ENCODE measurements at places on chromosomes 16 and 17. TPM values are rescaled to one million over a fixed set of nuclear protein-coding genes. Genes with fewer than 3 reads are reported as not detected.
A peak's percentile ranks its signal among the peaks of the same experiment; 100 is the strongest.

Gene KRTAP4-5
- not detected for total RNA-seq

Gene AURKB
- total RNA-seq: 1.1 TPM

Gene AOC3
- 1.2 TPM for total RNA-seq

Gene SNX20
- total RNA-seq: 47.7 TPM

Gene MYH11
- 0.15 TPM for total RNA-seq

Gene CALB2
- total RNA-seq: not detected

Gene ST6GALNAC2
- 2.7 TPM for total RNA-seq

Gene TNP2
- not detected for total RNA-seq

Gene TMEM238L
- not detected for total RNA-seq

Gene MYLK3
- 0.10 TPM for total RNA-seq

DNA sequence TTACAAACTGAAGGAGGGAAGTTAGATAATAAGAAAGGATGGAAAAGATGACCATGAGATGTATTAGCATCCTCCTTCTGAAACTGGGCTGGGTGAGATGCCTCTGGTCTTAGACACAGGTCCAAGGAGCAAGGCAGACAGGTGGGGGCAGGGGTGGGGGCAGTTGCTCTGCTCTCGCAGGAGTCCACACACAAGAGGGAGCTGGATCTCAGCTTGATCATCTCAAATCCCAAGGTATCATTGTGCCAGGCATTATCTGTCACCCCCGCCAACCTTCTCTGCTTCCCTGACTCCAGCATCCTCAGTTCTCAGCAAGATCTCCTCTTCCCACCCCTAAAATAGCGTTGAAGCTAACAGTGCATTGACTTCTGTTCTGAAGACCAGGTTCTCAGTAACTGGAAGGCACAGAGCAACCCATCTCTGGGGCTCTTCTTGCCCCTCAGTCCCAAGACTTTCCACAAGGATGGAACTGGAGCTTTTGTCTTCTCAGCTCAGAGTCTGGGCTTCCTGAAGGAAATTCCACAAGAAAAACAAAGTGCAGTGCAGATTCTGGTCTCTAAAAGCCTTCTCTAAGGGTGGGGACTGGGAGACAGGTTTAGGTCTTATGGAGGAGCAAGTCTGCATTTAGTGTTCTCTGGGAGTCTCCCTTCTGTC lies 1.6 kb downstream of the FLOT2 start:
- H3K27me3 ChIP-seq: no peaks in the 10 kb centered on the region
- peaks cover 11% of the 10 kb centered on the region for H3K36me3 ChIP-seq
- H3K27ac ChIP-seq: peak overlapping the region; percentile 97

- H3K36me3 ChIP-seq: no peaks in the 10 kb centered on the region
- H3K4me1 ChIP-seq: no peaks in the 10 kb centered on the region
- H3K27me3 ChIP-seq: no peaks in the 10 kb centered on the region
- no peak for DNase-seq
- H3K4me3 ChIP-seq: no peak overlapping the region
Observed at GRCh38 chr16:26747760-26748159, 319.0 kb upstream of the C16orf82 start.

- H3K27ac ChIP-seq: peak overlapping the region; percentile 100
- H3K27me3 ChIP-seq: no peaks in the 10 kb centered on the region
- peaks cover 55% of the 10 kb centered on the region for H3K4me1 ChIP-seq
- peak; percentile 85 for DNase-seq
Observed at GRCh38 chr17:75783069-75783783, 1.4 kb upstream of the UNK start.

DNA sequence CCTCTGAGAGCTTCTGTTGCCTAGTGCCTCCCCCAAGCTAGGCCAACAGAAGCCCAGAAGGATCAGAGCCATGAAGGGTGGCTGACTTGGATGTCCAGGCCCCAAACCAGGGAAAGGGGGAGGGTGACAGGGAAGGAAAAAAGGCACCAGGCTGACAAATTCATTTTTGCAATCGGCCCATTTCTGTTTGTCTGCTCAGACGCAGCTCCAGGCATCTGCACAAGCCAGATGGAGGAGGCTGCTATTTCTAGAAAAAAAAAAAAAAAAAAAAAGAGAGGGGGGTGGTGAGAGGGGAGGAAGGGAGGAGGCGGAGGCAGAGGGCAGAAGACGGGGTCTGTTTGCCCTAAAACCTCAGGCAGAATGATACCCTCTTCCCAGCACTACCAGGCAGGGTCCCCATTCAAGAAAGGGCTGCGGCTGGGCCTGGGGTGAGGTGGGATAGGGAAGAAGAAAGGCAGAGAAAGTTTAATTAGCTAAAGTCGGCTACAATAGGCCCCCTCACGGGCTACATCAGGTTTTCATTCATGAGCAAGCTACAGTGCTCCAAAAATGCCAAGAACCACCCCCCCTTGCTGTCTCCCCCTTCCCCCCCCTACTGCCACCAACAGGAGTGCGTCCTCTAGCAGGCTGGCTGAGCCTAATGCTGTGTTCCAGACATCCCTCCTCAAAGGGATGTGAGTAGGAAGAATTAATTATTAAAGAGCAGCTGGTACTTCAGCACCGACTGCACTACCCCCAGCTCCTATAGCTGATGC lies 2.4 kb downstream of the HDAC5 start:
- no peak overlapping the region for H3K27ac ChIP-seq
- H3K27me3 ChIP-seq: no peaks in the 10 kb centered on the region
- no peak overlapping the region for H3K4me3 ChIP-seq
- DNase-seq: no peak
- H3K4me1 ChIP-seq: peaks cover 26% of the 10 kb centered on the region

GRCh38 chr17:2712300-2713043 lies 908 bp upstream of the CLUH start:
- no peak for DNase-seq
- peak overlapping the region; percentile 69 for H3K27ac ChIP-seq
- H3K4me3 ChIP-seq: peak overlapping the region; percentile 95
- peaks cover 47% of the 10 kb centered on the region for H3K4me1 ChIP-seq

DNA sequence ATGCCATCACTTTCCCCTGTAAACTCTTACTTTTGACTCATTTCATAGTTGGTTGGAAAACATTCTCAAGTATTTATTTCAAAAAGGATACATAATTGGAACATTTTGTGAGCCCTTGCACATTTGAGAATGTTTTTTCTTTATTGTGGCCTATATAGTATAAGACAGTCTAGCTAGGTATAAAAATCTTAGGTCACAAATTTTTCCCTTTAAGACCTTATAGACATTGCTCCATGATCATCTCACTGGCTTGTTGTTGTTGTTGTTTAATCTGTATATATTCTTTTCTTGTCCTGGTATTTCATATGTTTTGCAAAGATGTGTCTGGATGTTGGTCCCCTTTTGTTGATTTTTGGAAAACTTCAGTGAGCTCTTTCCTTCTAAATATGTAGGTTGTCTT lies 194.2 kb downstream of the NTN1 start:
- no peaks in the 10 kb centered on the region for H3K36me3 ChIP-seq
- H3K27me3 ChIP-seq: no peaks in the 10 kb centered on the region
- no peak overlapping the region for H3K4me3 ChIP-seq
- no peaks in the 10 kb centered on the region for H3K4me1 ChIP-seq

- peaks cover 14% of the 10 kb centered on the region for H3K4me1 ChIP-seq
- DNase-seq: peak; percentile 82
- peak within 1 kb of the TSS; percentile 40 for H3K4me3 ChIP-seq
- no peaks in the 10 kb centered on the region for H3K27me3 ChIP-seq
- peaks cover 27% of the 10 kb centered on the region for H3K36me3 ChIP-seq
Observed at GRCh38 chr17:42120770-42121769, at the start of gene KAT2A. TSS of gene KAT2A (minus strand) at chr17:42121367. CDS start at chr17:42121304, 63 bp downstream.

DNA sequence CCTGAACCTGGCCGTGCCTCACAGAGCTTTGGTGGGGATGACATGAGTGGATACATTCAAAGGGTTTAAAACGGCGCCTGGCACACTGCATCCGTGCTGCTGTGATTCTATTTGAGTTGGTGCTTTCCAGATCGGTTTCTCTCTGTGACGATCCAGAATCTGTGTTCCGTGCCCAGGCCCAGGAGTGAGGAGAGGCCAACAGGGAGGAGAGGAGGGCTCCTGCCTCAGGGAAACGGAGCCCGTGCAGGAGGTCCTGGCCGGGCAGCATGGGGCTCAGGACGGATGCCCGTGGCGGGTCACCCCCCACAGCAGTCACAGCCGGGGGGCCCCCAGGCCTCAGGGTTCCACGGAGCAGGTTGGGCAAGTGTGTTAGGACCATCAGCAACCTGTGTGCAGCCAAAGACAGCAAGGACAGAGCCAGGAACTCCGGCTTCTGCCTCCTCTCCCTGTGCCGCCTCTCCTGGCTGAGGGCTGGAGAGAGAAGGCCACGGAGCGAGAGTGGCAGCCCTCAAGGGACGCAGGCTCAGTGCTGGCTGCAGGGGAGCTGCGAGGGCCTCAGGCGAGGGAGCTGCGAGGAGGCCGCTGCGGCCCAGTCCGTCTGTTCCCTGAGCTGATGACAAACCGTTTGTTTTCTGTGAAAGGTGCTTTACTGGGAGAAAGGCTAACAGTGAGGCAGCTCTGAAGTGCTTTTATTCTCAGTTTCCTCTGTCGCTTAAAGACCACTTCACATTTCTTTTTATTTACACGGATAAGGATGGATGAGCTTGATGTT lies 99.3 kb downstream of the METRNL start:
- H3K4me1 ChIP-seq: peaks cover 15% of the 10 kb centered on the region
- DNase-seq: no peak
- H3K27me3 ChIP-seq: no peaks in the 10 kb centered on the region
- no peak overlapping the region for H3K4me3 ChIP-seq

DNA sequence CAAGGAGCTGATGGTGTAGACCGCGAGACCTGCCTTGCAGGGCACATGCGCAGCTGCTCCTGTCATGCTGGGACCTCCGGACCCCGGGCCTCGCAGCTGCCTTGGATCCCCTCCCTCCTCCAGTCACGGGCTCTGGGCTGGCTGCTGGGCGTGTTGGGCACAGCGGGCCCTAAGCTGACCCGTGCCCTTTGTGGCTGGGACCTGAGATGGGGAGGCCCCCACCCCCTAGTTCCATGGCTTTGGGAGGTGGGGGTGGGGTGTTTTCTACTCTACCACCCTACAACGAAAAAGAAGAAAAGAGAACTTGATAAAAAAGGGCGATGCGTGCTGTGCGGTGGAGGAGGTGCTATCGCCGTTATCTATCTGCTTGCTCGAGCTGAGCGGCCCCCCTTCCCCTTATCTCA lies 14.5 kb downstream of the ZFPM1 start:
- peaks cover 50% of the 10 kb centered on the region for H3K4me1 ChIP-seq
- H3K27ac ChIP-seq: no peak overlapping the region
- no peak for DNase-seq
- H3K4me3 ChIP-seq: no peak overlapping the region

DNA sequence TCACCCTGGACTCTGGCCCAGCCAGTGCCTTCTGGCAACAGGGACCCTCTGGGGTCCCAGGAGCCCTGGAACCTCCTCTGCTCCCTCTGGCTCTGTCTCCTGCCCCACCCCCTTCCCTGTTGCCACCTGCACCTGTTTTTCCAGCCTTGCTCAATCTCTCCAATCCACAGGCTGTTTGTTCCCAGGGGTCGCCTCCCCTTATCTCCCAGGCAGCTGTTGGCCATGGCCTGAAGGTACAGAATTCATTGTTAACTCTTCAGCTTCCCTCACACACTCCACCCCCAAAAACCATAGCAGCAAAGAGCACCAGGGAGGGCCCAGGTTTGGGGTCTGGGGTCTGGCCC lies 39.3 kb upstream of the TOB1 start:
- no peak for DNase-seq
- no peak overlapping the region for H3K27ac ChIP-seq
- peaks cover 13% of the 10 kb centered on the region for H3K4me1 ChIP-seq
- H3K27me3 ChIP-seq: no peaks in the 10 kb centered on the region
- H3K36me3 ChIP-seq: no peaks in the 10 kb centered on the region
- no peak overlapping the region for H3K4me3 ChIP-seq

GRCh38 chr16:67790071-67790470 lies 16.3 kb downstream of the RANBP10 start:
- H3K27ac ChIP-seq: no peak overlapping the region
- no peak overlapping the region for H3K4me3 ChIP-seq
- no peaks in the 10 kb centered on the region for H3K27me3 ChIP-seq
- H3K4me1 ChIP-seq: peaks cover 24% of the 10 kb centered on the region

DNA sequence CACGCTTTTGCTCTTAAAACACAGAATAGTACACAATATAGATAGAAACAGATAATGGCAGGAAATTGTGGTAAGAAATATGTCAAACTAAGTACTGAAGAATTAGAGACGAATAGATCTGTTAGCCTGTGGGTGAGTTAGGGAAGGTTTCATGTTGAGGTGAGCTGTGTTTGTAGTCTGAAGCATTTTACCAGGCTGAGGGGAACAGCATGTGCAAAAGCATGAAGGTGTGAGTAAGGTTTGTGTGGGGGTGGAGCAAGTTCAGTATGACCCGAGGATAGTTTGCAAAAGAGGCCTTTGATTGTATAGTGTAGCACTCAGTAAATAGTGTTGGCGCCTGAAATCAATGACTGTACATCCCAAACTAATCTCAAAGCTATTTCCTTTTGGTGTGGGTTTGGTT lies 13.8 kb downstream of the IGSF6 start:
- no peaks in the 10 kb centered on the region for H3K4me1 ChIP-seq
- no peak overlapping the region for H3K4me3 ChIP-seq
- H3K27me3 ChIP-seq: no peaks in the 10 kb centered on the region
- H3K27ac ChIP-seq: no peak overlapping the region

DNA sequence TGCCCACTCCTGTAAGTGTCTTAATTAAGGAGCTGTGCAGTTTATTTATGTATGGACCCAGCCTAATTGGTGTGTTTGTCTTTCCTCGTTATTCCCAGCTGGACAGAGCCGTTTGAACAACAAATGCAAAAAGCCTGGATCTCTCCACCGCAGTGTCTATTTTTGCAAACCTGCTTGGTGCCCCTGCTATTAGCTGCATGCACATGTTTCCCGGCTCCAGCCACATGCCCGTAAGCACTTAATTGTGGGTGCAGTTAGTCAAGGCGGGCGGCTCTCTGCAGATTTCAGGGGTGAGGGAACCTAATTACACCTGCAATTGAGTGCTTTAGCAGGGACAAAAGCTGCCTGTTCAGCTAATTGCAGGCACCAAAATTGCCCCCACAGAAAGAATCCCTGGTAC lies 74.0 kb upstream of the GSE1 start:
- no peak overlapping the region for H3K27ac ChIP-seq
- no peak overlapping the region for H3K4me3 ChIP-seq
- H3K4me1 ChIP-seq: peaks cover 12% of the 10 kb centered on the region
- no peaks in the 10 kb centered on the region for H3K36me3 ChIP-seq

DNA sequence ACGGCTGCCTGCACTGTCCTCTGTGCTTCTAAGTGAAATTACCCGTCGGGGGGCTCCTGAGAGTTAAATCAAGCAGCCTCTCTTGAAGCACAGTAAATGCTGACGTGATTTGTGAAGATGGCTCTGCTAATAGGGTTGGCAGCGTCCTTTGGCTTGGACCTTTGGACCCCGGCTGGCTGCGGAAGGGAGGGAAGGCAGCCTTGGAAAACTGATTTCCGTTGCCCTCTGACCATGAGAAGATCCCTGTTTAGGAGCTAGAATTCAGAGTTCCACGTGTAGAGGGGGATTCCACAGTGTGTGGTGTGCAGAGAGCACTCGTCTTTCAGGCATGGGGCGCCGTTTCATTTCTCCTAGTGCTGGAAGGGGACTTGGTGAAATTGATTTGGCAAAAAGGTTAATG lies 640.8 kb downstream of the WWOX start:
- H3K27me3 ChIP-seq: no peaks in the 10 kb centered on the region
- H3K27ac ChIP-seq: no peak overlapping the region
- no peak for DNase-seq
- H3K36me3 ChIP-seq: no peaks in the 10 kb centered on the region
- H3K4me1 ChIP-seq: peaks cover 27% of the 10 kb centered on the region
- no peak overlapping the region for H3K4me3 ChIP-seq

GRCh38 chr17:76841776-76842405 lies 26.3 kb upstream of the MGAT5B start:
- H3K4me1 ChIP-seq: peaks cover 17% of the 10 kb centered on the region
- no peak for DNase-seq
- no peak overlapping the region for H3K4me3 ChIP-seq
- no peak overlapping the region for H3K27ac ChIP-seq

- H3K4me1 ChIP-seq: peaks cover 72% of the 10 kb centered on the region
- peaks cover 6% of the 10 kb centered on the region for H3K36me3 ChIP-seq
- H3K27ac ChIP-seq: peak overlapping the region; percentile 74
- no peak for DNase-seq
- no peaks in the 10 kb centered on the region for H3K27me3 ChIP-seq
Observed at GRCh38 chr17:17109256-17109655, 67.0 kb downstream of the MPRIP start.
